ENCODE measurements at places on chromosomes 2 and 18.

DNA sequence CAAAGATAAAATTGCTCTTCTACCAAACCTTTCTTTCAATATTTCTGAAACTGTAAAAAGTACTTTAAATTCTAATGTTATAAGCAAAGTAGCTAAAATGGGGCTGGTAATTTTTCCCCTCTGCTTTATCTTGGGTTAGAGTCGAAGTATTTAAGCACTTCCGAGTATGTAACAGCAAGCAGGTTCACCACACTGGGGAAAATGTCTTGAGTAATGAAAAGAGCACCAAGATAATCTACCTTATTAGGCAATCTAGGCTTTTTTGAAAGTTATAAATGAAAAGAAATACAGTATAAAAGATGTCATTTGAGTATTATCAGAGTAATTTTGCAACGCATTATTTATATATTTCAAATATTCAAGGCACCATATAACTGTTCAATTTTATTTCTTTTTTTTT lies 687 bp upstream of the DSG3 start:
- no peak for DNase-seq

GRCh38 chr2:175560521-175561169 lies 379.1 kb upstream of the ATP5MC3 start:
- DNase-seq, result no peak

DNA sequence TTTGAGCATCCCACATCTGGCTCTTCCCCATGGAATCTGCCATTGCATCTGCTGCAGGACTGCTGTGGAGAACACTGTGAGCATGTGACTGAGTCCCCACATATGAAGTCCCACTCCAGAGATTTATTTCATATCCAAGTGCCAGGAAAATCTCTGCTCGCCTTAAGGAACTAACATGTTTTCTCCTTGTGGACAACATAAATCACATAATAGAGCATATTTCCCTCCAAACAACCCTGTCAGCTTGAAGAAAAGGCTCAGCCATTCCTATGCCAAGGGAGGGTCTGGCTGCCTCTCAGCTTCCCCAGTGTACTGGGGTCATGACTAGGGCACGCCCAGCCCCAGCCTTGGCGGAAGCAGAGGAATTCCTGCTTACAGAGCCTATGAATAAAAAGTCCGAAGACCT lies 193.7 kb downstream of the DNER start:
- no peak for DNase-seq

- DNase-seq, result no peak
Measured at GRCh38 chr2:235588750-235589149, 94.9 kb downstream of the AGAP1 start.

DNA sequence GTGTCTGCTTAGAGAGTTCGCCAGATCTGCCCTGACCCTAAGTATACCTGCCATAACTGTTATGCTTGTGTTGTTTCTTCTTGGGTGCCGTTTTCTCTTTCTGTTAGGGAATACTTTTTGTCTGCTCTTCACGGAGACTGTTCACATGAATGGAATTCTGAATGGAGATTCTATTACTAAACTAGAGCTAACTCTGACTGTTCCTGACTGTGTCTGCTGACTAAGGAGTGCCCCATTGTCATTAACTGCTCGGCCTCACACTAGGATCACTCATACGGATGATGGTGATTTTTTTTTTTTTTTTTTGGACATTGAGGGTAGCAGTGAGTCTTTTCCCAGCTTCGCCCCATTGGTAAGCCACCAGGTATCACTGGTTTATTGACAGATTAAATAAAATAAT lies 104.8 kb upstream of the SLC8A1 start:
- no peak for DNase-seq

GRCh38 chr2:54839461-54840255 lies 116.2 kb downstream of the EML6 start:
- no peak for DNase-seq

DNA sequence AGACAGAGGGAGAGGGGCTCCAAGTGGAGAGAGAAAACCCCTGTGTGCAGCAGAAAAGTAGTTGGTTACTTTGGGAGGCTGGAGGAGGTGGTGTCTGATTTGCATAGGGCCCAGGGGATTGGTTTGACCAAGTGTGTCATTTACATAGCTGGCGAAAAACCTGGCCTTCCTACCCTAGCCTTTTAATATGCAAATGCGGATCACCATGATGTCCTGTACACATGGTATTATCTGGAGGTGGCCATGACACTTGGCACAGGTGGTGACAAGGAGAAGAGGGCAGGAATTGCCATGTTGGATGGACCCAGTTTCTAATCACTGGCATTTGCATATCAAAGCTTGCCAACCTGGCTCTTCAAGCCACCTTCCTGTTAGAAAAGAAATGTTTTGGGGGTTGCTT lies 120.8 kb upstream of the CHAC2 start:
- no peak for DNase-seq

DNA sequence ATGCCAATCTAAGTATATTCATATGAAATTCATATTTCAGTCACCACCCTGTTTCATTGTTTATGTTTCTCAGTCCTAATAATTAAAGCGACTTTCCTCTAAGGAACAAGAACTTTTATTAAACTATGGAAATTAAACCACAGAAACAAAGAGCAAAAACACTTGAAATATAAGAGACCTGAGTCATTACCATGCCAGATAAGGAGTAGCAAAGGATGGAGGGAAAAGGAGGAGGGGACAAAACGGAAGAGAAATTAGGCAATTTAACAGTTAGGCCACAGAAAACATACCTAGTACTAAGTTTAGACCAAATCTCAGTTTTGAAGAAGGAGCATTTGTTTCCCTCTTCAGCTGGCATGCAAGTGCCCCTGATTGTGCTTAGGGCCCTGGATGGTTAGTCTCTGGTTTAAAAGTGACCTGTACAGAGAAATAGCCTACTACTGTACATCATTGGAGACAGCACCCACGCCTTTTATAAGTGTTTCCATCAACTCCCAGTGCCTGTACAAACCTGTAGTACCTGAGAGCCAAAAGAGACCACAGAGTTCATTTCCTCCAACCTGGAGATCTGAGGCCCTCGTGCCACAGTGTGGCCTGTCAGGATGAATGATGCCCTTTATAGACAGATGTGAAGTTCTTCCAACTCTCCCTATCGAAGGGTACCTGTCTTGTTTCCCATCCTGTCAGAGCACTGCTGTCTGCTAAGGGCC lies 74.5 kb downstream of the SPATS2L start:
- DNase-seq, result no peak

GRCh38 chr18:63315131-63315662 lies 4.4 kb downstream of the BCL2 start:
- no peak for DNase-seq

- no peak for DNase-seq
Measured at GRCh38 chr18:79525556-79526467, 130.1 kb downstream of the NFATC1 start.

DNA sequence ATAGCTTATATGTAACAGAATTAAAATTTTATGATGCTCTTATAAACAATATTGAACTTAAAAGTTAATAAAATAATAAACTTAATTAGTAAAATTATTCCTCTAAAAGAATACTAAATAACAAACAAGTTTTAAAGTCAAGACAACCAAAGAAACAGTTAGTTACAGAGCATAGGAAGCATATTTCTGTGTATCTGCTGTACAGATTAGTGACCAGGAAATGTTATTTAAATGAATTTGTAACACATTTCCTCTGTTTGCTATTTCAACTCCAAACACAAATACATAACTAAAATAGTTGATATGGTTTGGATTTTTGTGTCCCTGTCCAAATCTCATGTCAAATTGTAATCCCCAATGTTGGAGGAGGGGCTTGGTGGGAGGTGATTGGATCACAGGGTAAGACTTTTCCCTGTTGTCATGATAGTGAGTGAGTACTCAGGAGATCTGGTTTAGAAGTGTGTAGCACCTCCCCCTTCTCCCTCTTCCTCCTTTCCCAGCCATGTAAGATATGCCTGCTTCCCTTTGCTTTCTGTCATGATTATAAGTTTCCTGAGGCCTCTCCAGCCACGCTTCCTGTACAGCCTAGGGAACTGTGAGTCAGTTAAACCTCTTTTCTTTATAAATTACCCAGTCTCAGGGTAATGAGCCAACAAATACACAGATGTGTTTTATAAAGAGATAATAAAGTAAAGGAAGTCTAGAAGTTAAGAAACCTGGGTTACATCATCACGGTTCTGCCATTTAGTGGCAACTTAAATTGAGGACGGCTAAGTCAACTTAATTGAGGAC lies 51.8 kb downstream of the ROCK2 start:
- DNase-seq, result no peak

DNA sequence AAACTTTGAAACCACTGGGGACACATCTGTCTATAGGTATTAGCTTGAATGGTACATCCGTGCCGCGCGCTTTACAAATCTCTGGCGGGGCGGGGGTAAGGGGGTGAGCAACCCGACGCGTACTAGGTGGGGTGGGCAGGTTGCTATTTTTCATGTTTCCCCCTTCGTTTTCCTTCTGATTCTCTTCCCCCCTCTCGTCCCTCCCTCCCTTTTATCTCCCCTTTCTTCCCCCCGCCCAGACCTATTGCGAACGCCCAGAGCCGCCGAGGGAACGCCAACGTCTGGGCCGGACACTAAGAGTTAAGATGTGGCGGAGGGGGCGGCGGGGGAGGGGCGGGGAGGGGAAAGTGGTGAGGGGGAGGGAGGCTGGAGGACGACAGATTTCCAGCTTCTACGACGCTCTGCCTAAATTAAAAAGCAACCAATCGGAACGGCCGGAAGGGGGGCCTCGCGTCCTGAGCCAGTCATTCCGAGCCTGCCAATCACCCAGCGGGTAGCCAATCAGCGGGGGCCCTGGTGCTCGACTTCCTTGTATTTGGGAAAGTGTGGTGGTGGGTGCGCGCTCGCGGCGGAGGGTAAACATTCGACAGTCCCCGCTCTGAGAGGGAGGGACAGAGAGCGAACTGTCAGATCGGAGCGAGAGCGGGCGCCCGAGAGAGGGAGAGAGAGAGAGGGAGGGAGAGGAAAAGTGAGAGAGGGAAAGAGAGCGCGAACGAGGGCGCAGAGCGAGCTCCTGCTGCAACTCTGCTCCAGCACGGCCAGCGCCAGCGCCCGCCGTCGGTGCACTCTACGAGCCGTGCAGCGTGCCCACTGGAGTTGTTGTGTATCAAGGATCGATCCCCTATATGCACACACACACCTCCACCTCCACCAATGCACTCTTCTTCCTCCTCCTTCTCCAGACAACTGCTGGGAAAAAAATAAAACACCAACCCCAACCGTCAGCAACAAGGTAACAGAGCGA lies at the start of gene POU3F3:
Gene POU3F3, plus strand, starts transcription at position 582 of the 964 bp plus-strand sequence. CDS start 1,396 bp downstream, outside the sequence.
- no peak for DNase-seq

DNA sequence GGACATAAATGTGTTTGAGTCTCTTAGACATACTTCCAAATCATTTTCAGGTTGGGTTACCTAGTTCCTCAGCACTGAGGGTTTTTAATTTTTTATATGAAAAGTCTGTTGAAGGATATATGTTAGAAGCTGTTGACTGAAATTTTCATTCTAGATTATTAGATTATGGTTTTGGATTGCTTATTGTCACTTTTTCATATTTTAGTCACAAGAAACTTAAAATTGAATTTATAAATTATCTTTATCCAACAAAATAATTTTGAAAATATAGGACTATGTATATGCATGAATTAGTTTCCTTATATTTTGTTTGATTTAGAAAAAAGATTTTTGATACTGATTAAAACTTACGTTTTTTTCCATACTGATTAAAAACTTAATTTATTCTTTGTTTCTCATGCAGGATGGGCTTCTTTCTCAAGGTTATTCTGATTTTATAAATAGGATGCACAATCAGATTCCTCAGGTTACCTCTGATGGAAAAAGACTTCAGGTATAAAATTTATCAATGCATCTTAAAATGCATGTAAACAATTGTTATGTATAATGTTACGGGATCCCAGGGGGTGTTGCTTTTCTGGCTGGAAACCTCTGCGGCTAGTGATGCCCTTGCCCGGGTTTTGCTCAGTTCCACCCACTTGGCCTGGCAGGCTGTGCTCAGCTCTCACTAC lies 26.2 kb downstream of the DDX1 start:
- DNase-seq, result no peak

DNA sequence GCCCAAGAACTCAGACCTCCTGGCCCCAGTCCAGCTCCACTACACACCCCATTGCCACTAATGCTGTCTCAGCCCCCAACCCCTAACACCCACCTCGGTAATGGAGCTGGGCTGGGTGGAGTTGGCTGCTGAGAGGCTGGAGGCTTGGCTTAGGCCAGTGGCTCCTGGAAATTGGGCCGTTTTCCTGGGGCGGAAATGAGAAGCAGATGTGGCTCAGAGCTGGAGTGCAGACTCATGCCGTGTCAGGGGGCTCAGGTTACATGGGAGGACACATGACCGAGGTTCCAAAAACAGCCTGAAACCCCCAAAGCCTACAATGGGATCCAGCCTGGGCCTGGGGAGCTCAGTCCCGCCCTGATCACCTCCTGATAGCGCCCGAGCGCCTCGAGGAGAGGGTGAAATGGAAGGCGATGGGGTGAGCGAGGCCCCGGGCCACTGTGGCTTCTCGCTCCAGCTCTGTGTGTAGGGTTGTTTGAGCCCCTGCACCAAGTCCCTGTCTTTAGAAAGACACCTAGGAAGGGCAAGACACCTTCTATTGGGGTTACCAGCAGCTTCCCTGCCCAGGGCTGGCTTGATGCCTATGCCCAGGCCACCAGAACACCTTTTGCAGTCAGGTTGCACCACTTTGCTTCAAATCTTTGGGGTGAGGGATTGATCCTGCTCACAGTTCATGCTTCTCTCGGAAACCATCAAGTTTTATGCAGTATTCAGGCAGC lies 175.7 kb upstream of the HAAO start:
- DNase-seq, result no peak

DNA sequence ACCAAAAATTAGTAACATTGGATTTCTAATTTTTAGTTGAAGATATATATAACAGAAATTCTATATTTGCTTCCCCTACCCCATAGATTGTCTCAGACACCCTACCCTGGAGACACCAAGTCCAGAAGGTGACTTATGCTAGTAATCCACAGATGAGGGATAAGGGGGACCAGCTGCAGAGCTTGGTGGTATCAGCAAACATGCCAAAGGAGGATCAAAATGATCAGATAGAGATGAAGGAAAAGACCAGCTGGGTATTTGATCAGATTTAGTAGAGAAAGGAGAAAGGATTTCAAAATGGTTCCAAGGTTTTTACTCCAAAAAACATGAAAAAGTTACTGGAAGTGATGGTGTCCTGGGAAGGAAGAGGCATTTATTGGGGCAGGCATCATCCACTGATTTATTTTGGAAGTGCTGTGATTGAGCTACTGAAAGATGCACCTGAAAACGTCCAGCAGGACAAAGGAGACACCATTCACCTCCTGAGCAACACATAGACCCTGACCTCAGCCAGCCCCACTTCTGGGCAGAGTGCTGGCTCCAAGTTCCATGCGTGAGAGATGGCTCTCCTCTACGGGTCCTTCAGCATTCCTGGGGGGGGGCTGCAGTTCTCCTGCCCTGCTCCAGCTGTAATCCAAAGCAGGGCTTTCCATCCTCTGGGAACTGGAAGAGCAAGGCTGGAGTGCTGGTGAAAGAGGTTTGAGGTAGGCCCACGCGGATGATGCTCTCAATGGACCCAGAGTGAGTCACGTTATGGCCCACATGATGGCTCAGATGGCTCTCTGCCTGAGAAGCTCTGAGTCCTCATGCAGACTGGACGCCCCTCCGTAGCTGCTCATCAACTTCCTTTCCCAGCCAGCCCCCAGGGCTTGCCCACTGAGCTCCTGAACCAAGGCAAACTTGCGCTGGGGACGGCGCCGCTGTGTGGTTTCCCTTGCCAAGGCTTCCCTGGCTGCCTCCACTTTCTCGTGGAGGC lies 3.7 kb upstream of the LRRFIP1 start:
- DNase-seq, result no peak

Measured in retinal pigment epithelial cell (primary cell).